ENCODE measurements at places on chromosomes 2 and 18.

DNA sequence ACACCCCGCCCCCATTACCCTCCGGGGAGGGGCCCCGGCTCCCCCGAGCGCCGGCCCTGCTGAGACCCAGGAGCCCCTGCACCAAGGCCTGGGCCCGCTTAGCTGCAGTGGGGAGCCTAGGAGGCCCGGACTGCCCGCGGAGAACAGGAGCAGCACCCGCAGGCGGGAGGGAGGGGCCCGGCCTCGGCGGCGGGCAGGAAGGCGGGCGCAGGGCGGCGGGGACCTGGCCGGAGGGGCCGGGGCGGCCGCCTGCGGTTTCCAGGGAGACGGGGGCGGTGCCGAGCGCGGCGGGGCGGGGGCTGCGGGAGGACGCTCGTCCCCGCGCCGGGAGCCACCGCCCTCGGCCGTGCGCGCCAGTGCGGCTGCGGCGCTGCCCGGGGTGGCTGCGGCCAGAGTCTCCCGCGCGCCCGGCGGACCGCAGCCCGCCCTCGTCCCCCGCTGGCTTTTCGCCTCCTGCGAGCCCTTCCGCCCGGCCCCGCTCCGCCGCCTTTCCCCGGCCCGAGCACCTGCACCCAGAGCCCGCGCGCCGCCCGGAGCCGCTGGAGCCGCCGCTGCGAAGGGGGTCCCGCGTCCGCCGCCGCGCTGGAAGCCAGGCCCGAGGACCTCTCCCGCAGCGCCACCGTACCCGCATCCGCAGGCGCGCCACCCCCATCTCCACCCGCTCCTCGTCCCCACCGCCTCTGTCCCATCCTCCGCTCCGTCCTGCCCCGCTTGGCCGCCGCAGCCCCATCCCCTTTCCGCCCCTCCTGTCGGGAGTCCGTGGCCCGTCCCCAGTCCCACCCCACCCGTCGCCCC is 17.2 kb downstream of the GPC1 start:
- DNase-seq: peak; percentile 49

GRCh38 chr2:219125886-219126270 is 34.7 kb downstream of the NHEJ1 start:
- peak; percentile 45 for DNase-seq

- DNase-seq: no peak
These were observed 5.8 kb downstream of the PECR start for GRCh38 chr2:216075510-216076485.

GRCh38 chr2:166675553-166675952 is 181.5 kb upstream of the SCN7A start:
- DNase-seq: no peak

- no peak for DNase-seq
These were observed 7.3 kb downstream of the RBMS1 start for GRCh38 chr2:160486341-160486740.

DNA sequence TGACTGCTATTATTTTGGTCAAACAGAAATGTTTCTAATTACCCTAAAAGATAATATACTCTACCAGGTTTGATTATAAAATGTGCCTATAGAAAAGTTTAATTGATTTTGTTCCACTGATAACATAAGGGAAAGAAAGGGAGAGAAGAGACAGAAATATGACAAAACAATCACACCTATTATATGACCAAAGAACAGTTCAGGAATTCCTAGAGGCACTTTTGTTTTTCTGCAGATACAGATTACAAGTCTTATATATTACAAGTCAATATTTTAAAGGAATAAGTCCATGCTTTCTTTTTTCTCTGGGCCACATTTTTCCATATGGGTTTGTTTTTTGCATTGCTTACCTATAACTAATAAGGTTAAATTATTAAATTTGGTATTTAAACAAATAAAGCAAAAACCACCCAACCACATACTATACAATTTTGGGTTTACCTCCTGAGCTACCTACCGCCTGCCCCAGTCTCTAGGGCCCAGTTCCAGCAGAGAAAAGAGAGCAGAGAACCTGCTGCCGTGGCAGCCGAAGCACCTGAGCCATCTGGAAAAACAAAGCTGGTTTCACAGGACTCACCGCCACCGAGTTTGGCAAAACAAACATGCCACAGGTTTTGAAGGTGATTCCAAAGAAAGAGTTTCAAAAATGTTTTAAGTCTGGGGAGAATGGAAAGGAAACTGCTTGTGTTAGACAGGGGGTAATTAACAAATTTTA is 92.1 kb downstream of the DYM start:
- no peak for DNase-seq

GRCh38 chr2:224286923-224287322 is 115.0 kb downstream of the FAM124B start:
- peak; percentile 16 for DNase-seq

- DNase-seq: no peak
These were observed 43.5 kb downstream of the ATP6V1C2 start for GRCh38 chr2:10764896-10765295.

DNA sequence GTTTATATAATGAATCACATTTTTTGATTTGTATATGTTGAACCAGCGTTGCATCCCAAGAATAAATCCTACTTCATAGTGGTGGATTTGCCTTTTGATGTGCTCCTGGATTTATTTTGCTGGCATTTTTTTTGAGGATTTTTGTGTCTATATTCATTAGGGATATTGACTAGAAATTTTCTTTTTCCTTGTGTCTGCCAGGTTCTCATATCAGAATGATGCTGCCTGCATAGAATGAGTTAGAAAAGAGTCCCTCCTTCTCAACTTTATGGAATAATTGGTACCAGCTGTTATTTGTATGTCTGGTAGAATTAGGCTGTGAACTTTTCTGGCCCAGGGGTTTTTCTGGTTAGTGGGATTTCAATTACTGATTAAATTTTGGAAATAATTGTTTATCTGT is 457.4 kb upstream of the DSEL start:
- no peak for DNase-seq

GRCh38 chr18:63105636-63106316 is 213.8 kb downstream of the BCL2 start:
- no peak for DNase-seq

GRCh38 chr18:12580630-12581342 is 77.1 kb downstream of the SPIRE1 start:
- no peak for DNase-seq

DNA sequence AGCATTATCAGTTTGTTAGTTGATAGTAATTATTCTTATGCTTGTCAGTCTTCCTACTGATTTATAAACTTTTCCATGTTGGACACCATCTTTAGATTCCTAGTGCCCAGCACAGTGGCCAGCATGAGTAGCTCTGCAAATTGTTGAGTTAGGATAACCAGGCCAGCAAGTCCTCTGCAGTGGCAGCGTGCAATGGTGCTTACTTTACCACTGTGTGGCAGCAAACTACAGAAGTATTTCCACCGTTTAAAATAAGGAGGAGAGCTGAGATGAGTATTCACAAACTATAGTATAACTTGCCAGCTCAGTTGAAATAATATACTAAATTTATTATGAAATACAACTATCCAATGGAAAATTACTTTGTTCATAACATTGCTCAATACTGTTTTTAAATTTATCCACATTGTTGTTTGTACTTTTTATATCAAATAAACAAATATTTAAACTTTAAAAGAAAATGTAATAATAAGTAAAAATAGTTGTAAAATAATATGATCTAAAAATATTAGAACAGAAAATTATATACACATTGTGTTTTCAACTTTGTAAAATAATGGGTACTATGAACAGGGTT is 9.3 kb upstream of the THADA start:
- DNase-seq: peak; percentile 47

DNA sequence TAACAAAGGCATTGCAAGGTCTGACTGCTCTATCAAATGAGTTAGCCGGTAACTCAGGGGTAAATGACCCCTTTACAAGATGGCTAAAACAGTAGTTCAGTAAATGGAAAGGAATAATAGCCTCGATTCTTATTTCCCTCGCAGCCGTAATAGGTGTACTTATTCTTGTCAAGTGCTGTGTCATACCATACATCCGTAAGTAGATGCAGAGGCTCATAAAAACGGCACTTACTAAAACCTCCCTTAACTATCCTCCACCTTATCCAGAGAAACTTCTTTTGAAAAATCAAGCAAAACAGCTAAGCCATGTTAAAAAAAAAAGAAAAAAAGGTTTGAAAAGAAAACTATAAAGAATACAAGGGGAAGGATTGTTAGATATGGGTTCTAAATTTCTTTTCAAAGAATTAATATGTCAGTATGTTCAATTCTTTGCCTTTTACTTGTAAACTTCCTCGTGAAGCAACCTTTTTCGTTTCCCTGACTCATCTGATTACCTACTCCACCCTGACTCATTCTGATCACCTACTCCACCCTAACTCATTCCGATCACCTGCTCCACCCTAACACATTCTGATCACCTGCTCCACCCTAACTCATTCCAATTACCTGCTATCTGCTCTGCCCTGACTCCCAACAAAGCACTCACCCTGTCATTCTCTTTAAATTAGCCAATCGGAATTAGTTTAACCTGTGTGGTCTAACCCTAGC is 127.5 kb downstream of the SPAG16 start:
- DNase-seq: no peak

DNA sequence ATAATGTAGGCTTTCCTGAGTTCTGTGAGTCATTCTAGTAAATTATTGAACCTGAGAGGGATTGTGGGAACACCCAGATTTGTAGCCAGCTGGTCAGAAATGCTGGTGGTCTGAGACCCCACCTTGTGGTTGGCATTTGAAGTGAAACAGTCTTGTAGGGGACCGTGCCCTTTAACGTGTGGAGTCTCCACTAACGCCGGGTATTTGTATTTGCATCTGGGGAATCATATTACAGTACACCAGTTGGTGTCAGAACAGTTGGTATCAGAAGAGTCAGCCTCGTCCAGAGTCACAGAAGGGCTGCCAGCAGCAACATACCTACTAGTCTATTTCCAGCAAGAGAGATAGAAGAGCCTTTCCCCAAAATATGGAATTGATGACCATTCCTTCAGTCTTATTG is 38.3 kb upstream of the PTPN4 start:
- DNase-seq: no peak

DNA sequence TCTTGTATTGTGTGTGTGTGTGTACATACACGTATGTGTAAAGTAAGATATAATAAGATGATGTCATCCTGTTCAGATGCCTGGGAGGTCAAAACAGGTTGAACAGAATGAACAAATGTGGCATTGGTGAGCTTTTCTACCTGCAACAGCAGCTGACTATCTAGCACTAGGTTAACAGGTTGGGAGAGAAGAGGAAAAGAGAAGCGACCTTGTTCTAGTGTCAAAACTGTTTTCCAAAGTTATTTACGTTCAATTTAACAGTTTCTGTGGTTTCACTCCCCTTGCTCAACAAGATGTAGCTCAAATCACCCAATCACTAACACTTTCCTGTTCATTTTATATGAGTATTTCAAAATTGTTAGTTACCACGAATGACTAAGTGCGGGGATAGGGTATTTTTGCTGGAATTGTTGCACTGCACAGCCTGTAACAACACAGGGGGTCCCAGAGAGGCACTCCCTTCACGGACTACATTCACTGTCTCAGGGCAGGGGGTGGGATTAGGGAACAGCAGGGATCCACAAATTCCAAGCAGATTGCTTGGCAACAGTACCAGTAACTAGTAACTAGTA is 67.5 kb upstream of the DTNB start:
- peak; percentile 28 for DNase-seq

GRCh38 chr2:61658841-61659780 is 121.0 kb upstream of the XPO1 start:
- DNase-seq: peak; percentile 80

DNA sequence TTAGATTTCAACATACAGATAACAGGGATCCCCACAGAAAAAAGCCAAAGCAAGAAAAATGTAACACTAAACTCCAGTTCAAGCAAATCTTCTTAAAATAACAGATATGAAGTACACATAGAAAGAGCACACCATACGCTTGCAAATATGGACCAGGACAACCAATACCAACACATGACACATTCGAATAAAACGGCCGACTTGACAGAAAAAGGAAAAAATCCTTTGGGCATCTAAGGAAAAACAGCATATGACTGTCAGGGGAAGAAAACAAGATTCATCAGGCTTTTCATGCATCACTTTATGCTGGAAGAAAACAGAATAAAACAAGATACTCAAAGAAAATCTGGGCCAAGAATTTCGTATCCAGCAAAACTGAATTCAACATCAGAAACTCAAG is 16.0 kb downstream of the RNASEH1 start:
- no peak for DNase-seq

- DNase-seq: peak; percentile 29
These were observed 345.1 kb downstream of the DYSF start for GRCh38 chr2:71798266-71799012.

DNA sequence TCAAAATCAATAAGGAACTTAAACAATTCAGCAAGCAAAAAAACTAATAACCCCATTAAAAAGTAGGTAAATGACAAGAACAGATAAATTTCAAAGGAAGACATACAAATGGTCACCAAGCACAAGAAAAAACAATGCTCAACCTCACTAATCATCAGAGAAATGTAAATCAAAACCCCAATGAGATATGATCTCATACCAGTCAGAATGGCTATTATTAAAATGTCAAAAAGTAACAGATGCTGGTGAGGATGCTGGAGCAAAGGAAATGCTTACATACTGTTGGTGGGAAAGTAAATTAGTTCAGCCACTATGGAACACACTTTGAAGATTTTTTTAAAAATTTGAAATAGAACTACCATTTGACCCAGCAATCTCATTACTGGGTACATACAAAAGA is 538.0 kb downstream of the TMX3 start:
- DNase-seq: peak; percentile 68

DNA sequence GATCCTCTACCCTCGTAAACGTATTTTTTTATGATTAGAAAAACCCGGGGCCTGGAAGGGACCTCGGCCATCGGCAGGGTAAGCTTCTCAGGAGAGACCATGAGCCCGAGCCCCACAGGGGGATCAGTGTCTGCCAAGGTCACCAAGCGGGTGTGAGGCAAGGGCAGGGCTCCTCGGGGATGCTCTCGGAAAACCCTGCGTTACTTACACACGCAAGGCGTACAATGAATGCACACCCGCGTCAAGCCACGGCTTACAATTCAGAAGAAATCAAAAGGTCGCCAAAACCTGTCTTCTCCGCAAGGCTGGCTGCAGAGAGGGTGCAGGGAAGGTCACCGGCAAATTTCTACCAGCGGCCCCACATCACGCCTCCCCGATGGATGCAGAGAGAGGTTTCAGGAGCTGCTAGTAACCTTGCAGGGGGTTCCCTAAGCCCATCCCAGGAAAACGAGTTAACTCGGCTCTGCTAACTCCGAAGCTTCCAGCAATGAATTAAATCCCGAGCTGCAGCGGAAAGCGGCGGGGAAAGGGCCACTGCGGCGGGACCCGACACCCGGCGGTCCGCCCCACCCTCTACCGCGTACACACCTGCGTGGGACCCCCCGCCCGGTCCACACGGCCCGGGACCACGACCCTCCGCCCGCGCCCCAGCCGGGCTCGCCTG is 638 bp downstream of the ST3GAL5 start:
- peak; percentile 22 for DNase-seq

GRCh38 chr2:96147593-96148201 is 2.5 kb upstream of the DUSP2 start:
- peak; percentile 49 for DNase-seq

- peak; percentile 31 for DNase-seq
These were observed 283.2 kb downstream of the INSIG2 start for GRCh38 chr2:118371515-118371914.

GRCh38 chr2:218360453-218360852 is 3.8 kb downstream of the CATIP start:
- no peak for DNase-seq

All from M059J (cell line).